CD4-positive, alpha-beta memory T cell (primary cell): ENCODE measurements at places on chromosomes 7 and 10. TPM values are rescaled to one million over a fixed set of nuclear protein-coding genes. Genes with fewer than 3 reads are reported as not detected.

DNA sequence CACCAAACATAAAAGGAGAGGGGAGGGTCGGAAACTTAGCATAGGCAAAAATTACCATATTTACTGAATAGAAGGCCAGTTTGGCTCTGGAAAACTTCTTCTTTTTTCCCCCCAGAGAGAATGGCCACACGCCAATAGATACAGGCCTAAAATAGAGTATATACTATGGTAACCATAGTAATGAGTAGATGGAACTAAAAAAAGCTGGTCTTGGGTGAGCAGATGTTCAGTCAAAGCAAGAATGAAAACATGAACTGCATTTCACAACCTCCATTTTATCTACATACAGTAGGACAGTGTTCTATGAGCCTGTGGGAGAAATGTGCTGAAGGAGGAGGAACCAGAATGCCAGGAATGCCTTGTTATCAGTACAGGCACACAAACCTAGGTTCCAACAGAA lies 141.7 kb upstream of the SEMA3A start:
- DNase-seq: no peak
- H3K27me3 ChIP-seq: no peaks in the 10 kb centered on the region
- H3K4me1 ChIP-seq: no peaks in the 10 kb centered on the region
- H3K4me3 ChIP-seq: no peak overlapping the region
- H3K36me3 ChIP-seq: no peaks in the 10 kb centered on the region

- H3K36me3 ChIP-seq: no peaks in the 10 kb centered on the region
- no peaks in the 10 kb centered on the region for H3K4me1 ChIP-seq
- no peaks in the 10 kb centered on the region for H3K27me3 ChIP-seq
- H3K27ac ChIP-seq: no peak overlapping the region
- no peak for DNase-seq
Measured at GRCh38 chr10:108689891-108690290, 1233.4 kb downstream of the XPNPEP1 start.

DNA sequence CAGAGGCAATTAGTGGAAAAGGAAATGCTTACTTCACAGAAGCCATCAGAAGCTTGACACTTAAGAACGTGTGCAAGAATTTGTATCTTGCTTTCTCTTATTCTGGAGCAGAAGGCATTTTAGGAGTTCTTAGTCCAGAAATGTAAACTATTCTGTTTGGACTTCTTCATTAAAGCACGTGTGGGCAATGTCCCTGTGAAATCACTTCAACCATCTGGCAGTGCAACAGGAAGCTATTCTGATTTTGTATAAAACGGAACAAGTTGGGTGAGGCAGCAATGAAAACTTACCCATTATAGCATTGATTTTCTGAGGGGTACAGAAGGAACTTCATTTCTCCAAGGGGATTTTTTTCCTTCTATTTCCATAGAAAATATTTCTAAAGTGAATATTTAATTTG lies 21.3 kb upstream of the ARHGAP21 start:
- H3K27me3 ChIP-seq: no peaks in the 10 kb centered on the region
- no peak overlapping the region for H3K4me3 ChIP-seq
- H3K36me3 ChIP-seq: no peaks in the 10 kb centered on the region
- DNase-seq: no peak
- no peak overlapping the region for H3K27ac ChIP-seq
- no peaks in the 10 kb centered on the region for H3K4me1 ChIP-seq

DNA sequence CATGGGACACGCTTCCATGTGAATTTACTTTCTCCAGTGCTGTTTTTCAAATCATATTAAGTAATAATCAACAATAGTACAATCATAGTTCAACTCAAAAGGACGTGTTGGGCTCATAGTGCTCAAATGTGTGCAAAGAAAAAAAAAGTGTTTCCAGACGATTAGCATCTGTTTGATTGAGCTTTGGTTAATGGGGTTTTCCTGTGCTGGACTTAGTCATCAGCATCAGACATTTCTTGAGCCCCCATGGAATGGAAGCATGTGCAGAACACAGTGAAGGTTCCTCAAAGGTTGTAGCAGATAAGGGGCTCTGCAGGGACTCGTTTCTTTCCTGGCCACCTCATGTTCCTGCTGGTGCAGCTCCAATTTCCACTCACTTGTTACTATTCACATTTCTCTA lies 233.9 kb downstream of the PAXIP1 start:
- H3K27me3 ChIP-seq: no peaks in the 10 kb centered on the region
- no peaks in the 10 kb centered on the region for H3K4me1 ChIP-seq
- no peak for DNase-seq
- no peaks in the 10 kb centered on the region for H3K36me3 ChIP-seq
- no peak overlapping the region for H3K4me3 ChIP-seq
- no peak overlapping the region for H3K27ac ChIP-seq

DNA sequence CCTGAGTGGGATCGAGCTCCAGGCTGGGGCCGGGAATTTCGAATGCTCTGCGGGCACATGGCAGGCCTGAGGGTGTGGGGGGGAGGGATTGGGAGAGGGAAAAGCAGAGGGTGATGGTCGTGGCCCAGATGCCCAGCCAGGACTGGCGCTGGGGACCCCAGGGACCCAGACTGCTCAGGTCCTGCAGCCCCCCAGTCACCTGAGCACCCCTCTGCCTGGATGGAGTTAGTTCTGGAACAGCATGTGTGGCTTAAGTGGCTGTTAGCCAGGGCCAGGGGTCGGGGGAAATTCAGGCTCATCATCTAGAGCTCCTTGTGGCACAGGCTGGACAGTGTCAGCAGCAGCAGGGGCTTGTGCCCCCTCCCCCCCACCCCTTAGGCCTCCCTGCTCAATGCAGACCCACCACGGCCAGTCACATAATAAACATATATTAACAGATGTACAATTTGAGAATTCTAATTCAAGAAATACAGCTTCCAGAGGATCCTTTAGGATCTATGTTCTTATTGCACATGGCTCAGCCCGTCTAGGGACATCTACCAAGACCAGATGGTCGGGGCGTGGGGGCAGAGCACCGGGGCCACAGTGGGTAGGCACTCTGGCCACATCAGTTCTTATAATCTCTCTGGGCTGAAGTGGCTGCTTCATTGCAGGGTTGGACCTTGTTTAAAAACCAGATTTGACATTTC lies 22.2 kb downstream of the DNAJB12 start:
- H3K27ac ChIP-seq: peak overlapping the region; percentile 48
- H3K27me3 ChIP-seq: no peaks in the 10 kb centered on the region
- peaks cover 3% of the 10 kb centered on the region for H3K36me3 ChIP-seq
- no peak overlapping the region for H3K4me3 ChIP-seq
- DNase-seq: no peak
- H3K4me1 ChIP-seq: peaks cover 99% of the 10 kb centered on the region

- peaks cover 25% of the 10 kb centered on the region for H3K4me1 ChIP-seq
- H3K36me3 ChIP-seq: no peaks in the 10 kb centered on the region
- no peak overlapping the region for H3K4me3 ChIP-seq
Measured at GRCh38 chr7:132656846-132657776, 80.8 kb upstream of the PLXNA4 start.

GRCh38 chr7:94190599-94191061 lies 186.5 kb upstream of the BET1 start:
- no peak overlapping the region for H3K27ac ChIP-seq
- no peaks in the 10 kb centered on the region for H3K4me1 ChIP-seq

DNA sequence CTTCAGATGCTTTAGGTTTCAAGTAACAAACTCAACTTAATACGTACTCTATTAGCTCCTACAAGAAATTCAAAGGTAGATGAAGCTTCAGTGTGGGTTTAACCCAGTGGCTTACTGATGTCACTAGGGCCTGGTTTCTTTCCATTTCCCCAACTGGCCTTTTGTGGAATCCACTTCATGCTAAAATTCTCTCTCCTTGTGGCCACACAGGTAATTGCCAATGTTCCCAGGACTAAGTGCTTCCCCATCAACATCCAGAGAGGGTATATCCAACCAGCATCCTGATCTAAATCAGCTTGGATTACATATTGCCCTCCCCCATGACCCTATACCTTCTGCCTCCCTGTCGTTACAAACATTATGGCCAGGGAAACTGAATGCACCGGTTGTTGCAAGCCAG lies 10.7 kb downstream of the FBXL13 start:
- no peak overlapping the region for H3K4me3 ChIP-seq
- H3K27me3 ChIP-seq: no peaks in the 10 kb centered on the region
- DNase-seq: no peak
- H3K36me3 ChIP-seq: no peaks in the 10 kb centered on the region

DNA sequence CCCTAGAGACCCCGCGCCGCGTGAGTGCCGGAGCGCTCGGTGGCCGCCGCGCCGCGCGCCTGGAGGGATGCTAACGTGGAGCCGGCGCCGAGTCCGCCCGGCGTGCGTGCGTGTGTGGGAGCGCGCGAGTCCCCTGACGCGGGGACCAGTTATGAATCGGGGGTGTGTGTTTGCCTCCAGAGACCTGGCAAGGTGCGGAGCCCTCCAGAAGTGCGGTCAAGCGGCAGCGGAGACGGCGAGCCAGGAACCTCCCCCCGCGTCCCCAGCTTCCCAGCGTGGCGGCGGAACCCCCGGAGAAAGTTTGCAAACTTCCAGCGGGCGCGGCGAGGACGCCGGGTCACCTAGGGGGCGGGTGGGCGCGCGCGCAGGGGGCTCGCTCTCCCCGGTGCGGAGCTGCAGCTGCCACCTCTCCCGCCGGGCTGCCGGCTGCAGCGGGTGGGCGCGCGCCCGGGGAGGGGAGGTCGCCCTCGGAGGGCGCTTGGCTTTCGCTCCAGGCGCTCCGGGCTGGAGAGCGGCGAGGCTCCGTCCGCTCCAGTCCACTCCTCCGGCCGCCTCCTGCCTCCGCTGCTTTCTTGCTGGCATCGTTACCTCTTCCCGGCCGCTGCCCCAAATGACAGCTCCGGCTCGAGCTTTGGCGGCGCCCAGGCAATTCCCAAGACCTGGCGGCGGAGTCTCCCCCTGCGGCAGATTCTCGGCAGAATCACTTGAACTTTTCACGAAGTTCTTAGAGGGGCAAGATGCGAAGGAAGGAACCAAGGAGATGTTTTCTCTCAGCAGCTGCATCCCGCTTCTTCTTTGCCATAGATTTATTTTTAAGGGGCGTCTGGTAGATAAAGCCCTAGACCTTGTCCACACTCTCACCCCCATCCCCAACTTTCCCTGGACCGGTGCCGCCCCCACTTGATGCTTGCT lies 2.3 kb upstream of the CREB5 start:
- H3K4me3 ChIP-seq: no peak overlapping the region
- no peak overlapping the region for H3K27ac ChIP-seq
- peaks cover 18% of the 10 kb centered on the region for H3K4me1 ChIP-seq
- DNase-seq: no peak
- H3K36me3 ChIP-seq: no peaks in the 10 kb centered on the region
- H3K27me3 ChIP-seq: peaks cover 18% of the 10 kb centered on the region

DNA sequence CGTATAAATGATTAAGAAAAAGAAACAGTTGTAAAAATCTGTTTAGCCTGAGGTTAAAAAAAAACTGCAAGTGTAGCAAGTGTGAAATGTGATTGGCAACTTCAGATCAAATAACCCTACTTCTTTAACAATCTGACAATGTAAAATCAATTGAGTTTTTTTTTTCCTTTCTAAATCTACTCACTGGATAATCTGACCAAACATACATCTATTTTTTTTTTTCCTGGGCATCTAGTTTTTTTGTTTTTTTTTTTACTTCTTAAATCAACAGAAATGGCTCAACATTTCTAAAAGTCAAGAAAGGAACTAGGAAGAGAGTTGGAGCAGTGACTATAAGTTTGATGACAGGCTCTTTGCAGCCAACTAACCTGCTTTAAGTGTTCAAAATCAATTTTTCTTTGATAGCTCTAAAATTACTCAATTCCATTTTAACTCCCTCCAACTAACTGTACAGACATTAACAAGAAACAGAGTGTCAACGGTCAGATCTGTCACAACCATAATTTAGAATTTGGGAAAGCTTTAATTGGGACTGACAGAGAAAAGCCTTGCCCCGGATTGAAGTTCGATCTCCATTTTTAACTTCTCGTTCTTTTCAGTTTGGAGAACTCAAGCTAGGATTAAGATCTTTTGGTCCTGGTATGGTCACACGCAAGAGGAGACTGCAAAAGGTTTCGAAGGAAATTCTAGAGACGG lies 1.2 kb downstream of the ARL3 start:
- peaks cover 33% of the 10 kb centered on the region for H3K4me1 ChIP-seq
- DNase-seq: no peak
- H3K27me3 ChIP-seq: no peaks in the 10 kb centered on the region
- H3K4me3 ChIP-seq: peak overlapping the region; percentile 89
- no peaks in the 10 kb centered on the region for H3K36me3 ChIP-seq

- DNase-seq: no peak
- peak overlapping the region; percentile 62 for H3K27ac ChIP-seq
- no peak overlapping the region for H3K4me3 ChIP-seq
Measured at GRCh38 chr10:100168313-100168643, 17.6 kb downstream of the ERLIN1 start.

GRCh38 chr7:71659622-71660021 lies 527.7 kb downstream of the GALNT17 start:
- H3K27ac ChIP-seq: no peak overlapping the region
- no peaks in the 10 kb centered on the region for H3K27me3 ChIP-seq
- H3K4me1 ChIP-seq: no peaks in the 10 kb centered on the region
- DNase-seq: no peak
- no peaks in the 10 kb centered on the region for H3K36me3 ChIP-seq

- no peak overlapping the region for H3K4me3 ChIP-seq
- H3K27ac ChIP-seq: no peak overlapping the region
- peaks cover 5% of the 10 kb centered on the region for H3K4me1 ChIP-seq
- no peaks in the 10 kb centered on the region for H3K27me3 ChIP-seq
- DNase-seq: no peak
Measured at GRCh38 chr10:21751341-21752310, 217.6 kb downstream of the MLLT10 start.

DNA sequence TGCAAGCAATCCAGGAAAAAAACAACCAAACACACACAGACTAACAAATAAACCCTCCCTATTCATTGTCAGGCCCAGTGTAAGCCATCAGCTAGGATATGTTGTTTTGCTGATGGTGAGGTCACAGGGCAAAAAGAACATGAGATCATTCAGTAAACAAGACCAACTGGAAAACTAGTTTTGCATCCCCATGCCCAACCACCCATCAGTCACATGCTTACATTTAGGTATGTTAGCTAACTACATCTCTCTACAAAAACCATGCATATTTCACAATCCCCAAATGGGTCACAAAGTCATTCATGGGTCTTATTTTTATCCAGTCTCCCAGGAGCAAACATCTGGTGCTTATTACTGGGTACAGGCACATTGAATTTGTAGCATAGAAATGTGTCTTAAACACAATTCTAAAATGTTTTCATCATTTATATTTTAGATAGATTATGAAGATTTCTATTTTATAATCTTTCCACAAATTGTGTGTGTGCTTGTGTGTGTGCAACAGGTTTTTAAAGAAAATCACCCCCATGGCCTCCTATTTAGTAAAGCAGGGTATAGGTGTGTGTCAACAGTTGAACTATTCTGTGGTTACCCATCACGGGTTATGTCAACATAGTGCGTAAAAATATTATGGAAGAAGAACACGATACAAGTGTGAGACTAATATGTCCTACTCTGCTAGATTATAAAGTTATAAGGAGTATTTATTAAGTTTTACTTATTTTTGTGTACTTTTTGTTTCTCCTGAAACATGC lies 103.8 kb upstream of the AKR1E2 start:
- H3K4me3 ChIP-seq: no peak overlapping the region
- H3K4me1 ChIP-seq: no peaks in the 10 kb centered on the region
- no peaks in the 10 kb centered on the region for H3K36me3 ChIP-seq
- H3K27ac ChIP-seq: no peak overlapping the region
- no peaks in the 10 kb centered on the region for H3K27me3 ChIP-seq

Gene ANKRD7
- not detected for polyA plus RNA-seq

Gene OR2A14
- not detected for polyA plus RNA-seq

Gene AKR1C2
- not detected for polyA plus RNA-seq
